ENCODE measurements at places on chromosomes 13 and 19.

- no peak for DNase-seq
Observed at GRCh38 chr13:35994131-35994966, 136.8 kb downstream of the DCLK1 start.

DNA sequence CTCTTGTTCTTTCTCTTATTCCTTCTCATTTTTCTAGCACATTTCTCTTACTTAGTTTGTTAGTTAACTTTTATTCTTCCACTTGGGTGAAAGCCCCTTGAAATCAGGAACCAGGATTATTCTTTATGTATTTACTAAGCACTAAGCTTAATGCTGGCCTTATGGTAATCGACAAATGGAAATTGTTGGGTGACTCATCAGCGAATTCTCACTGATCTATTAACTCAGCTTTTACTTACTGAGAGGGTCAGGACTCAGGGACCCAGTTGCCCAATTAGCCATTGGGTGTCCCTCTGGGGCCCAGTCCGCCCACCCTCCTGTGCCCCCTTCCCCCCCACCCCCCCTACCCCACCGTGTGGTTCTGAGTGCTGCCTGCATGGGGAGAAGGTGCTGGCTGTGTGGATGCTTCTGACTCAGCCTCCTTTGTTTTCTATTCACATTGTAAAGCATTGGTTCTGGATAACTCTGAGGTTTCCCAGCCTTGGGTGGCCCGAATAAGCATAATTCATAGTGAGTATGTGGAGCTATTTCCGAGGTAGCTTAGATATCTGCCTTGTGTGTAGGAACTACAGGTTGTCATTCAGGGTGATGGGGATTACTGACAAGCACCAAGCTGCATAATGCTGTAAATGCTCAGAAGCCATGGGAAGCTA is 240.9 kb downstream of the FGF9 start:
- no peak for DNase-seq

- no peak for DNase-seq
Observed at GRCh38 chr13:75312884-75313520, 169.0 kb downstream of the TBC1D4 start.

DNA sequence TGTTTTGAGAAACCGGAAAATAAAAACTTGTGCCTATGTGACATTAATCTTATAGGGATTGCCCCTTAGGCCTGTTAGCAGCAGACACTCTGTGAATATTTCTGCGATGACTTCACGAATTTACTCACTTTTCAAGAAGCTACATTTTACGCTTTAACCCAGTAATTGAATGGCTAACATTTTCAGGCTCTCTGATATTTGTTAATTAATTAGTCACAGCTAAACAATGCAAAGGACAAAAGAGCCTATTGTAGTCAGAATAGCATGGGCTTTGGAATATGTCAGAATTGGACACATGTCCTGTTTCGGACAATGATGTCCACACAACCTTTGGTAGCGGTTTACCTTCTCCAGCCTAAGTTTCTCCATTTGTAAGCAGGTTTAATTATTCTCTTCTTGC is 506.6 kb downstream of the EFNB2 start:
- no peak for DNase-seq

DNA sequence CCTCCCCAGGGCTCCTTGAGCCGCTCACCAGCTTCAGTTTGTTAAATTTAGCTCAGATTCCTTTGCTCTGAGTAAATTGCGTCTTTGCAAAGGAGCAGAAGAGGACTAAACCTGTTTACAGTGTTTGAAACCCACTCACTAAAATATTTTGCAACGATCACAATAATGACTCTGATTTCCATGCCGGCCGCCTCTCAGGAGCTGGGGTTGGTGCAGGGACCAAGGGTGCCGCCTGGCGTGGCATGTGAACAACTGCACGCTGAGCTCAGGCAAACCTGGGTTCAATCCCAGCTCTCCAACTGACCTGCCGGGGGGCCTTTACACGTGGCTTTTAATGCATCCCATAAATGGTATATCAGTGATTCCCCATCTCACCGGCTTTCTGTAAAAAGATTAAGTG is 68.7 kb upstream of the CACNA1A start:
- DNase-seq = no peak
